ENCODE measurements at places on chromosomes 1 and 21.

GRCh38 chr1:44830900-44831304 lies 12.2 kb downstream of the PTCH2 start:
- no peak for DNase-seq

DNA sequence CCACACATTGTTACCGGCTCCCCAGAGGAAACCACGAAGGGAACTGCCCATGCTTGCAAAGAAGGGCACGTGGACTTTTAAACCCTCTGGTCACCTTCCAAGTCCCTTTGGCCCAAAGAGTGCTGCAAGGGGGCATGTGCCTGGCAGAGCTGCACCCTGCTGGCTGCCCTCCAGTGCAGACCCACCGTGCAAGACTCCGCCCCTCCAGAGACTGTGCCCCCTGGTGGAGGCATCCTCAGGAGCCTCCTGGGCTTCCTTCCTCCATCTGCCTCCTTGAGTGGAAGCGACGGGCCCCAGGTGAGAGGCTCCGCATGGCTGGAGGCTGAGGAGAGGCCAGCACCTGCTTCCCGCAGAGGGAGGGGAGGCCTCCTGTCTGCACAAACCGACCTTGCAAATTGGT lies 100.6 kb downstream of the CRYAA start:
- no peak for DNase-seq

DNA sequence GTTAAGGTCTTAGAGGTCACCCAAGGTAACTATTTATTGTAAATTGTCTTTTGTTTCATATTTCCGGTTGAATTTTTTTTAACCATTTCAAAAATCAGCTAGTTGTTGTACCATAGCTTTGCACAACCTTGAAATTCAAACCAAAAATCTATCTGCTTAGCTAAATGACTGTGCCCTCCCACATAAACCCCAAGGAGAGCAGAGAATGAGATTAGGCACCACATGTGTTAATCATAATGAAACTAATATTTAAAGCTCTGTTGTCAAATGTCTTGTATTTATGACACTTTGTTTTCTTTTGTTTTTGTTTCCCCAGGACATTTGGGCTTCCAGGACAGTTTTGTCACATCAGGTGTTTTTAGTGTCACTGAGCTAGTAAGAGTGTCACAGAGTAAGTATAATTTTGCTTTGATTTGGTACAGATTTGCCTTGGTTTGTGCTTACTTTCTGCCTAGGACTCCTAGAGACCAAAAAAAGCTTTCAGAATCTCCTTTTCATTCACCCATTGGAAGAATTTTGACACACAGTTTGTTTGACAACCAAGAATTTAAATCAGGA lies 249.9 kb downstream of the NFIA start:
- DNase-seq: no peak

DNA sequence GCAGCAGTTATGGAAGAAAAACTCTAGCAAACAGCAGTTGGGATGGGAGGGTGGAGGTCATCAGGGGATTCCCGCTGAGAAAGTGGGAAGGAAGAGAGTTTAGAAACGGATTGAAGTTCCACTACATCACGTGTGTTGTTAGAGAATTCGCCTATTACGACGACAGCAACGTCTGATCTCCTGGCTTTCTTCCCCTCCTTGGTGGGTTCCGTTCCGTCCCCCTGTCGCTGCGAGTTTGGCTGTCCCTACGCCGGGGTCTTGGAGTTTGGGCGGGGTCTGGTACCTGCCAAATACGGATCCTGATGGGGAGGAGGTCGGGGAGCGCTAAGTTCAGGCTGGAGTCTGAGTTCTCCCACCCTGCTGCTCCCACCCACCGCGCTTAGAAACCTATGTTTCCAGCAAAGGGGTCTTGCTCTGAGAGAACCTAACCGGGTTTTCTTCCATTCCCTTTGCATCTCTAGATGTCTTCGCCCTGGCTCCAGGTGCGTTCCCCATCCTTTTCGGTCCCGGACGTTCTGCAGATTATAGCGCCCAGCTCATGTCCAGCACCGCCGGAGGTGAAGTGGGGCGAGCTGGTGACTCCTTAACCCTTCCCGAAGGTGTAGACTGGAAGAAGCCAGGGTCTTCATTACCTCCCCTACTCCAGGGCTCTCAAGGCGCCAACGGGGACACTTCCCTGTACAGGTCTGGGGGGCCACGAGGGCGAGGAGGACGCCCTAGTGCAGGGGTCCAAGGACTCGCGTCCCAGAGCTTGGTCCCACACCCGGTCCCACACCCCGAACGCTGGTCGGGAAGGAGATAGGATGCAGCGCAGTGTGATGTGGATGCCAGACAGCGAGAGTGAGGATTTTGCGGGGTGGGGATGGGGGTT lies 641 bp upstream of the KCNK2 start:
- DNase-seq: no peak

- no peak for DNase-seq
These were observed 6.8 kb downstream of the CASQ2 start for GRCh38 chr1:115761601-115762302.

DNA sequence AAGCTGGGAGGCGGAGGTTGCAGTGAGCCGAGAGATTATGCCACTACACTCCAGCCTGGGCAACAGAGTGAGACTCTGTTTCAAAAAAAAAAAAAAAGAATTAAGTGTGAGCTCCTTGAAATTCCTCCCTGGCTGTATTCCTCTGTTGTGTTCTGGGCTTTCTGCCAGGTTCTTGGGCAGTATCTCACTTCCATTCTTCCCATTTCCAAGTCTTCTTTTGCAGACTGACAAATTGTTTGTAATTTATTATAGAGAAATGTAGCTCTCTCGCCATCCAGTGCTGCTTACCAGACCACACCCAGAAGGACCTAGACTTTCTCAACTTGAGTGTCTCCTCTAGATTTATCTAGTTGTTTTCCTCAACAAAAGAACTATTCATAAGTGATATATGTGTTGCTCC lies 105.0 kb upstream of the ADGRL2 start:
- DNase-seq: no peak

DNA sequence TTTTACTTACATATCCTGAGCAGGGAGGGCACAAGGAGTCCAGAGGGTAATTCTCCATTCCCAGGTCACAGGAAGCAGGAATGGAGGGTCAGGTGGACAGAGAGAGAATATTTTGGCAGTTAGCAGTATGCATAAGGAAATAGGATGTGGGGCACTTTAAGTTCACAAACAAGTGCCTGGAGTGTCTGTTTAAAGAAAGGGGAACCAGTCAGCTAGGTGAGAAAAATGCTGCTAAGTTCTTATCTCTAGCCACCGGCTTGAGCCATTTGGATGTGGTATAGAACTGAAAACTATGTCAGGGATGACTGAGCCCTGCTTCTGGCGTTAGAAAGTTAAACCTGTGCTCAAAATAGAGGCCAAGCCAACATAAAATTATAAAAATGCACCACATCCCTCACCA lies 739.7 kb upstream of the NCAM2 start:
- DNase-seq: no peak
